Neural crest cell (in vitro differentiated cells): ENCODE measurements at places on chromosomes 6 and 20. TPM values are rescaled to one million over a fixed set of nuclear protein-coding genes. Genes with fewer than 3 reads are reported as not detected.

Gene CPNE1
- 236 and 245 TPM in 2 replicates for total RNA-seq

Gene BANF2
- not detected in 2 replicates for total RNA-seq

Gene ZC2HC1B
- total RNA-seq, result not detected in 2 replicates

Gene SAMD10
- 6.4 and 8.0 TPM in 2 replicates for total RNA-seq

Gene ZNF391
- total RNA-seq, result 10.1 and 10.2 TPM in 2 replicates

Gene EYA4
- total RNA-seq, result 0.86 and 1.6 TPM in 2 replicates

Gene ARG1
- not detected in 2 replicates for total RNA-seq

Gene RHAG
- total RNA-seq, result not detected in 2 replicates

Gene MRAP2
- total RNA-seq, result 0.93 and 1.4 TPM in 2 replicates

Gene SNX3
- 71.0 and 75.6 TPM in 2 replicates for total RNA-seq

Gene C6orf163
- total RNA-seq, result 3.5 and 4.5 TPM in 2 replicates

Gene SMIM13
- total RNA-seq, result 12.3 and 13.3 TPM in 2 replicates

Gene WFDC10B
- not detected in 2 replicates for total RNA-seq

Gene UBE2C
- 202 and 212 TPM in 2 replicates for total RNA-seq

Gene BACH2
- 13.1 and 13.5 TPM in 2 replicates for total RNA-seq

Gene CLDN20
- not detected in 2 replicates for total RNA-seq

Gene FNDC1
- total RNA-seq, result 0.05 and 0.09 TPM in 2 replicates

Gene SLC24A3
- 0.27 and 0.51 TPM in 2 replicates for total RNA-seq

Gene TXLNB
- 0.61 and 0.65 TPM in 2 replicates for total RNA-seq

Gene GRIK2
- total RNA-seq, result 10.5 and 11.0 TPM in 2 replicates

Gene SH3BGRL2
- 11.1 and 11.8 TPM in 2 replicates for total RNA-seq

Gene ID4
- total RNA-seq, result 104 and 106 TPM in 2 replicates

Gene MYL9
- 19.7 and 19.8 TPM in 2 replicates for total RNA-seq

Gene KCNK5
- total RNA-seq, result 30.4 and 32.7 TPM in 2 replicates

Gene MYCT1
- total RNA-seq, result not detected in 2 replicates
